ENCODE measurements at places on chromosomes 7 and 10.
A peak's percentile ranks its signal among the peaks of the same experiment; 100 is the strongest.

DNA sequence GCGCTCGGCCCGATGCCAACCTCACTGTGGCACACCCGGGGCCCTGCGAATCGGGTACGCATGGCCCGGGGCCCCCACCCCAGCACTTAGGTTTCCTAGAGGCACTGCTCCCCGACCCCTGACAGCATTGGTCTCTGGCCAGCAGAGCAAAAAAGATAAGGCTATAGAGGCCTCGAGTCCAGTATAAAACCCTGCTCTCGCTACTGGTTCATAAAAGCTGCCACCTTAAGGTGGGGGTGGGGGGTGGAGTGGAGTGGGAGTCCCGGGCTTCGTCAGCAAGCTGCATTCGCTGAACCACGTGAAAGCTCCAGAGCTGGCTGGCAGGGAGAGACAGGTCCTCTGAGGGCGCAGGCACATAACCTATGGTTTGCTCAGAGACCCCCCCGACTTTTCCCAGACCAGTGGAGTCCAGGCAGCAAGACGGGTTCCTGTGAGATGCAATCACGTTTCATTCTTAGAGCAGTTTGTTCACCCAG lies 1.3 kb downstream of the KAZALD1 start:
- DNase-seq = no peak

DNA sequence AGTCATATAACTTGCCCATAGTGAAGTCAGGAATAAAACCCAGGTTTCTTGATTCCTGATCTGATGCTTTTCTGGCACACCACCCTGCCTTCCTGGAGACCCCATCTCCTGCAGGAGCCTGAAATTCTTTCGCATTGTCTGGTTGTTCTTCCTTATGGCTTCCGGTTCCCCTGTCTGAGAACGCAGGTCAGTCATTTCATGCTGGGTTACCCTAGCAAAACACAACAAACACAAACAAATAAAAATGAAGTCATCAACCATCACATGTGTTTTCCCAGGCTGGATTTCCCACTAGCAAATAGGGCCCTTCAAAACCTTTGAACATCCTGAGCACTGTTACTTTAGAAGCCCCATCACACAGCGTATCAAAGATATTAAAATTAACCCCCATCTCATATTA lies 569.6 kb downstream of the LRMDA start:
- no peak for DNase-seq

DNA sequence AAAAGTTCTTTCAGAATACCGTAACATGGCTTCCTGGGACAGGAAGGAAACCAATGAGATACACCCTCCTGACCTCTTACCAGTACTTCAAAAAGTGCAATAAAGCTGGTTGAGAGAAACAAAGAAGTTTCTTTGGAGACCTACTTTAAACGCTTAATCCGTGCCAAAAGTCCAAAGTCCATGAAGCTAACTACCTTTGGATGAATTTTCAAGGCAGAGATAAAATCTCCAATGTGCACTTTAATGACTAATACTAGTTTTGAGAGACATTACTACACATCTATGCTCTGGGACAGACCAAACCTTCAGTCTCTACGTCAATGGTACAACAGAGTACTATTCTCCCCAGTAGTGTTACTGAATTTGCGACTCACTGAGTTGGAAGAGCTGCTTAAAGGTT lies 46.1 kb downstream of the UBE2H start:
- DNase-seq = no peak

- DNase-seq = no peak
These were observed 65.6 kb upstream of the KDM7A start for GRCh38 chr7:140242057-140243031.

DNA sequence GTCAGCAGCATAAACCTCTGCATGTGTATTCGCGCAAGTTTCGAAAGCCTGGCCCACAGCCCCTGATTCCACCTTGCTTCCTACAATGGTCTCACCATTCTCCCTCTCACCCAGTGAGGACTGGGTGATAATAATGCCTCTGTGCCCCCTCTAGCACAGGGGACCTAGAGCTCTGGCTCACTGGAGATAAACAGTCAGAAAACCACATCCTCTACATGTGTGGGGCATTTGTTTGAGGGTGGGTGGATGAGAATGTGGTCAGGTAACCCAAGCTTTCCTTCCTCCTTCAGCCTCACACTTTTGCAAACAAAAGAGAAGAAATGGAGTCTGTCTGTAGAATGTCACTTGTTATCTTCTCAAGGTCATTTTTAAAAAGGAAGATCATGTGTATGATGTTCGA lies 373.5 kb downstream of the KCNMA1 start:
- DNase-seq = no peak

- no peak for DNase-seq
These were observed 11.5 kb upstream of the SP8 start for GRCh38 chr7:20798081-20798693.

GRCh38 chr7:75038508-75038907 lies 35.1 kb downstream of the RCC1L start:
- DNase-seq = no peak

DNA sequence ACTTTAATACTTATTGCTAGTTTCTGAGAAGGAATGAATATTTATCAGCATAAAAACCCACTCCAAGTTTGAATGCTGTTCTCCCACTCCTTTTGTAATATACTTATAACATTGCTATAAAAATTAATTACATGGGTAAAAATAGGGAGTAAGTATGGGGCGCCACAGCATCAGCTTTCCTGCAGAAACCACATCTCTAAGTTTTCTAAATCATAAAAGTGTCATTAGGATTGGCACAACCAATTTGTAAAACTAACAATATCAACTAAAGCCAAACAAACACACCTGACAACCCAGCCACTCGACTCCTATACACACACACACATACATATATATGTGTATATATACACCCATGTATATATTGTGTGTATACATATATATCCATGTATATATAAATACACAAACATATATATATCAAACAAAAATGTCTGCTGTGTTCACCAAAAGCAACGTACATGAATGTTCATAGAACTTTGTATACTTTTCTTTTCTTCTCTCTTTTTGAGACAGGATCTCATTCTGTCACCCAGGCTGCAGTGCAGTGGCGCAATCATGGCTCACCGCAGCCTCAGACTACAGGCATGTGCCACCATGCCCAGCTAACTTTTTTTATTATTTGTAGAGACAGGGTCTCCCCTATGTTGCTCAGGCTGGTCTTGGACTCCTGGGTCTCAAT lies 14.8 kb upstream of the LRRC17 start:
- no peak for DNase-seq

DNA sequence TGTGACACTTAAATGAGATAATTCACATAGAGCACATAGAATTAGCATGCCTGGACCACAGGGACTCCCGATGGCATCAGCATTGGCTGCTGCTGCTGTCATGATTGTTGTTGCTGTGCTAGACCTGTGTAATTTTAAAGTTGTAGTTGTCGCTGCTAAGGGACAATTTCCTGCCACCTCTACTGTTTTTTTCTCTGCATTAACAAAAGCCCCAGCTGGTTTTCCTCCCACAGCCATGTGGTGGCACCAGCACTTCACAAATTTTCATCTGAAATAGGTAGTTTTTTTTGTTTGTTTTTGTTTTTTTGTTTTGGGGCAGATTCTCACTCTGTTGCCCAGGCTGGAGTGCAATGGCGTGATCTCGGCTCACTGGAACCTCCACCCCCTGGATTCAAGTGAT lies 25.4 kb upstream of the PRXL2A start:
- DNase-seq = no peak

- peak; percentile 28 for DNase-seq
These were observed 19.5 kb downstream of the WNT8B start for GRCh38 chr10:100482181-100482833.

- DNase-seq = no peak
These were observed 112.8 kb downstream of the BAMBI start for GRCh38 chr10:28790146-28790545.

DNA sequence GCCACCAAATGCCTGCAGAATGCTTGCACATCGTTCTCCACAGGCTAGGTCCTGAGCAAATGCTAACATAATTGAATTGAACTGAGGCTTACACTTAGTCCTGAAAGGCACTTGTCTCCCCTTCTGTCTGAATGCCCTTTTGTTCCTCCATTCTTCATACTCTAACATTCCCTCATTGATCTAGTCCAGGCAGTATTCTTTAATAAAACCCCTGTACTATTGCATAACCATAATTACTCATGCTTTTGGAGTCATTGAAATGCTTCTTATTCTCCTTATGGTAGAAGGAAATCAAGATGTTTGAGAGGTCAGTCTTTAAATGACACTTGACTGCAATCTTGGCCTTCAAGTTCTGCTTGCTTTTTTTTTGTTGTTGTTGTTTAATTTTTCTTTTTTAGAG lies 7.1 kb downstream of the PI4K2A start:
- no peak for DNase-seq

DNA sequence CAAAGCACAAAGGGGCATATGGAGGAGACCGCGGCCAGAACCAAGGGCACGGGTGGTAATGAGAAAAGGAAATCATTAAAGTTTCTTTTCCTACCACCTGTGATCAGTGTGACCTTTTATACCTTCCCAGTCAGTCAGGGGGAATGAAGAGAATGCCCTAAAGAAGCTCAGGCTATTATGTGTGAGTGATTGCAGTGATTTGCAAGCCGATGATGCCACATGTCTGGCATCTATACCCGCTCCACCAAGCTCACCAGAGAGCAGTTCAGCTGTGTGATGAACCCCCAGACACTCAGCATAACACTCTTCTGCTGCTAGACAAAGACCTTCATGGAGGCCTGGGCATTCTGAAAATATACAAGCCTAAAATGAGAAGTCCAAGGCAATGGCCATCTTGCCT lies 106.2 kb upstream of the AGK start:
- no peak for DNase-seq

DNA sequence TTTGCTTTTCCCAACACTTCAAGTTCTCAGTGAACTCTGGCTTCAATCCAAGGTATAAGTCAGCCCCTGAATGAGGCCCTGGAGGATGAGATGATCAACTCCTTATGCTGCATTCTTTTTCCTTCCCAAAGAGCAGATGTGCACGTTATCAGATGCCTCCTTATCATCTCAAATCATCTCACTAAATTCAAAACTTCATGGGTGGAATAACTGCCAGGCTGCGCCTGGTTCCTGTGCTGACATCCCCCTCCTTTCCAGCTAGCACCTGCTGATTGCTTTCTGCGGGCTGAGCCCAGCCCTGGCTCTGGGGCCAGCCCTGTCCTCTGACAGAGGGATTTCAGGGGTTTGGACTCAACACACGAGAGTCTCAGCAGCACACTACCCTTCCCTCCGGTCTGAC lies 44.9 kb downstream of the TLL2 start:
- no peak for DNase-seq

DNA sequence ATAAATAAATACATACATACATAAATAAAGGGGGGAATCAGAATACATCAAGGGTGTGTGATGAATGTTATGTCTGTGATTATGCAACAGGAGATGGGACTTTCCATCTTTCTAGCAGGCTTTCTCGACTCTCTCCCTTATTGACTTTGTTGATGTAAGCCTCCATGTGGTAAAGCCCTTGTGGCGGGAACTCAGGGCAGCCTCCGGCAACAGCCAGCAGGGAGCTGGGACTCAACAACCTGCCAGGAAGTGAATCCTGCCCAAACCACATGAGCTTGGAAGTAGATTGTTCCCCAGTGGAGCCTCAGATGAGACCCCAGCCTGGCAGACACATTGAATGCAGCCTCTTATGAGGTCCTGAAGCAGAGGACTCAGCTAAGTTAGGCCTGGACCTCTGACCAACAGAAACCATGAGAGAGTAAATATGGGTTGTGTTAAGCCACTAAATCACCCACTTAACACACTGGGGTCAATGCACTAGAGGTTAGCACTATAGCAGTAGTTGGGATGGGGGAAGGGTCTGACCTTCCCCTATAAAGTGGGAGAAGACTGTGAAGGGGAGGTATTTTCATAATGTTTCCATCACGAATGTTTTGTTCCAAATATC lies 104.0 kb downstream of the JCAD start:
- peak; percentile 35 for DNase-seq

DNA sequence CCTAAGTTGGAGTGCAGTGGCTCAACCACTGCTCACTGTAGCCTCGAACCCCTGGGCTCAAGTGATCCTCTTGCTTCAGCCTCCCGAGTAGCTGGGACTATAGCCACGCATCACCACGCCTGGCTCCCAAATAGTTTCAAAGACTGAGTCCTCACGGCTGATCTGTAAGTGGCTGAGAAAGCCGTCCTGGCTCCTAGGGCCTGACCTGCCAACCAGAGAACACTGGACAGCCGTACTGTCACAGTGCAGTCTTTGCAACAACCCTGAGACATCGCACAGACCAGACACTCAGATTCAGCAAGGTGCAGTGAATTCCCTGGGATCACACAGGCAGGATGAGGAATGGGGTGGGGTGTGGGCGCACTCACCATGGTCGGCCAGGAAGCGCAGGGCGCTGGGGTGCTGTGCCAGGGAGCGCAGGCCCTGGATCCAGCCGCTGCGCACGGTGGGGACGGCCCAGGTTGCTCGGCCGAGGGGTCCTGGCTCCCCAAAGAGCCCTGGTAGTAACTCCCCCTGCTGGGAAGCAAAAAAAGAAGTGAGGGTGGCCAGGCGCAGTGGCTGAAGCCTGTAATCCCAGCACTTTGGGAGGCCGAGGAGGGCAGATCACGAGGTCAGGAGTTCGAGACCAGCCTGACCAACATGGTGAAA lies 10.7 kb downstream of the BRAT1 start:
- DNase-seq = no peak

DNA sequence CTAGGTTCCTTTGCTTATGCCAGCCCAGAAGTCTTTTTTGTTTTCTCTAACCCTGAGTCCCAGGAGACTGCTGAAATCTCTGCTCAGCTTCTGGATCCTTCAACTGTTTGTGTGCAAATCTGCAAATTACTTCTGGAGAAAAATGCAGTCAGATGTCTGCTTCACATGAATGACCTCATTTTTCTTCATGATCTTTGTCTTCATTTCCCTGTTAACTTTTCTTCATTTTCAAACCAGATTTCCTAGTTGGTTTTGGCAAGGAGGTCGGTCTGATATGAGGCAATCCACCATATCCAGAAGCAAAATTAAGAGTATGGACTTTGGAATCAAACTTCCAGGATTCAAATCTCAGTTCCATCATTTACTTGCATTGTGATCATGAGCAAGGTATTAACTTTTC lies 66.8 kb downstream of the ZNF503 start:
- DNase-seq = peak; percentile 28

- DNase-seq = no peak
These were observed 6.7 kb upstream of the BTBD16 start for GRCh38 chr10:122264436-122264835.

DNA sequence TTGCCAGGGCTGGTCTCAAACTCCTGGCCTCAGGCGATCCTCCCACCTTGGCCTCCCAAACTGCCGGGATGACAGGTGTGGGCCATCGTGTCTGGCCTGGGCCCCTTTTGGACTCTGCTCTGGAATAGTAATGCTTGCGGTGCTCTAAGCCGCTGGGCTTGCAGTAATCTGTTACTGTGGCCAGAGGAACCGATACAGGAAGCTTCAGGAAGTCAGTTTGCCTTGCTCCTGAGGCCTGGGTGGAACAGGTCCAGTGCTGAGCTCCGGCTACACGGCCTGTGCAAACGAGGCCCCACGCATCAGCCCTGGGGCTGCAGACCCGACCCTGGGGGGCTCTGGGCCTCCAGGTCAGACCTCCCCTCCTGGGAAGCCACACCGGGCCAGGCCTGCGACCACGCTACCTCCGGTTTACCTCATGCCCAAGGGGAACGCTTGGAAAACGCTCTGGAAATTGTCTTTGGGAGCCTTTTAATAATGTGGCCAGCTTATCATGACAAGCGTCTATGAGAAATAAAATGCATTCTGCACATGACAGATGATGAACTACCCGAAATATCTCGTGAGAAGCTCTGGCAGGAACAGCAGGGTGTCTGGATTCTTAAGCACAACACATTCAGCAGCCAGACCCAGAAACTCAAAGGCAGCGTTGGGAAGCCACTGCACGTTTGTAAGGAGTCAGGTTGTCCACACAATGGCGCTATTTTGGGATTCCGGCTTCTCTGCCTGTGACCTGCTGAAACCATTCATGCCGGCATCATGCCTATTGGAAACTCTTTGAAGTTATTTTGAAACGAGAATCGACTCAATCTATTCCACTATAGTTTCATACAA lies 10.1 kb upstream of the ADAP1 start:
- peak; percentile 36 for DNase-seq

Measured in stromal cell of bone marrow (primary cell).